Activated naive CD4-positive, alpha-beta T cell treated with anti-CD3 and anti-CD28 coated beads for 36 hours (primary cell): ENCODE measurements at places on chromosomes 1 and 21. TPM values are rescaled to one million over a fixed set of nuclear protein-coding genes. Genes with fewer than 3 reads are reported as not detected.

- no peak for DNase-seq
Measured at GRCh38 chr1:235430991-235431390, 63.8 kb downstream of the TBCE start.

DNA sequence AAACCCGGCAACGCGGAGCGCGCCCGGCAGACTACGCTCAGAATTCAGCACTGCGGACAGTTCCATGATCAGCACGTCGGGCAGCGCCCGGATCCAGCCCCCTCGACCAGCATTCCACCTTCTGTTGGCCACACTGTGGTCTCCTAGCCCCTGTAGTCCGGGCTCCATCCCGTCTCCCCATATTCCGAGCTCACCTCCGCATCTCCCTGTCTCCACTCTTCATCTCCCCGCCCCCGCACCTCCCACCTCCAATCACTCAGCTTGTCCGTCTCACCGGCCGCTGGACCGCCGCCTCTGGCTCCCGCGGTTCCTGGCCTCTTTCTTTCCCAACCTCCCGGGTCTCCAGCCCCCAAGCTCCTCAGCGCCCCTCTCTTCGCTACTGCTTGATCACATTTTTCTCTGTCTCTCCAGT, 500 bp downstream of the EPHA10 start:
- peak; percentile 71 for DNase-seq

DNA sequence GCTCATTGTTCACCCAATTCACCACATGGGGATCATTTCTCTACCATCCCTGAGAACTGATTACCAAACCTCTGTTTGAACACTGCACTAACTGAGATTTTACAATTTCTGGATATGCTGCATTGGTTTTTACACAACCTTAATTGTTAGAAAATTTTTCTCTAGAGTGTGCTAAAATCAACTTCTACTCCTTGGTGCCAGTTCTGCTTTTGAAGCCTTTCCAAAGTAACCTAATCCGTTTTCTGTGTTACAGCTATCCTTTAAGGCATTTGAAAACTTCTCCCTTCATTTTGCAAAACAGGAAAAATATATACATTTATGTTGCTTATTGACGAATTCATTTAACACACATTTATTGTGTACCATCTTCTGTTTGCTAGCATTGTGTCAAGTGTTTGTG, 23.7 kb downstream of the SMAP2 start:
- no peak for DNase-seq

- DNase-seq, result no peak
Measured at GRCh38 chr1:24302209-24302611, 16.9 kb upstream of the GRHL3 start.

Gene B3GALT5
- not detected for total RNA-seq

GRCh38 chr1:116311193-116311592, 61.9 kb upstream of the ATP1A1 start:
- DNase-seq, result no peak

DNA sequence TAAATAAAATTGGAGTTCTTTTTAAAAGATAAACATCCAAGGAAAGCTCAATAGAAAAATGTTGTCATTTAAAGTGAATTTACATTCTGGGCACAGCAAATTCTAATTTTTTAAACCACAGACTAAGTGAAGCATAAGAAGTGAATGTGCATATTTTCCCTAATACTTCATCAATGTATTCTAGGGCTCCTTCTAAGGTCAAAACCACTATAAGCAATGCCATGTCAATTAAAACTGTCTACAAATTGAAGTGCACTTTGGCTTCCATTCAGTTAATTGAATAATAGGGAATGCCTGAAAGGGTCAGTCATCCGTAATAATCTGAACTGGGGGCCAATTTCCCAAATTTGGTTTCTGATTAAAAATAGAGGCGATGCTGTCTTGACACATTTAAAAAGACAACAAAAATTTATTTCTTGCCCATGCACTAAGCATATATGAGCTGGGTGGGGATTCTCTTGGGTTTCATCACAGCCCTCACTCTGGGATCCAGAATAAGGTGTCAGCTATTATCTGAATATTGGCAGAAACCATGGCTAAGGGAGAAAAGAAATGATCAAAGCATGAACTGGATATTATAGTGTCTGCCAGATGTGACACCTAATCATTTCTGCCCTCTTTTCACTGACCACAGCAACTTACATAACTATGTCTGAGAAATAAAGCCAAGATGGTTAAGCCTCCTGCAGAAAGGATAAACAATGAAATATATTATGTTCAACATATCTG, 660.6 kb upstream of the B3GALT2 start:
- no peak for DNase-seq

GRCh38 chr1:231666220-231666936, 39.8 kb downstream of the DISC1 start:
- DNase-seq, result no peak

GRCh38 chr1:171581226-171581625, 40.8 kb upstream of the MYOCOS start:
- DNase-seq, result no peak

Gene MIA3
- total RNA-seq, result 55.1 TPM

DNA sequence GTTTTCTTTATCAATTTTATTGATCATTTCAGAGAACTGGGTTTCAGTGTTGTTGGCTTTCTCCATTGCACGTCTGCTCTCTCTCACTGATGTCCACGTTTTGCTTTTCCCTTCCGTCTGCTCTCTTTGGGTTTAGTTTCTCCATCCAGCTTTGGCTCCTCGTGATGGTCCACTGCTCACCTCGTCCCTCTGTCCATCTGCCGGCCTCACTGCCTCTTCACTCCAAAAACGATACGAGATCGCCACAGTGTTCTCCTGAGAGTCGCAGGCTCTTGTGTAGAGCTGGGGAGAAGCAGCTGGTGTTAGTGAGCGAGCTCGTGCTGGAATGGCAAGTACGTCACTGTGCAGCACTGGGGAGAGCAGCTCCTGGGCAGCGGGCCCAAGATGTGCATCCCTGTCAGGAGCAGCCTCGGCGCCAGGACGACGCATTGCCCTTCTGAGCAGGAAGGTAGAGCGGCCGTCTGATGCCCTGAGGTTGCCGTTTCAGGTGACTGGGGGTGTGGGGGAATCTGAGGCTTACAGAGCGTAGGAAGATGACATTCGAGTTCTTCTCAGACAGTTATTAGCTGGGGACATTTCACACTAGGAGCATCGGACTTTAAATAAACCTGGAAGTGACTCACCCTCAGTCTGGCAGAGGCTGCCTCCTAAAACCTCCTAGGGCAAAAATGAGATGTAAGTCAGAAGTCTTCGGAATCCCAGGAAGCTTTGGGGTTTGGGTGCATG, 31.4 kb upstream of the PCBP3 start:
- no peak for DNase-seq

GRCh38 chr1:51484591-51484990, 34.5 kb downstream of the EPS15 start:
- no peak for DNase-seq

DNA sequence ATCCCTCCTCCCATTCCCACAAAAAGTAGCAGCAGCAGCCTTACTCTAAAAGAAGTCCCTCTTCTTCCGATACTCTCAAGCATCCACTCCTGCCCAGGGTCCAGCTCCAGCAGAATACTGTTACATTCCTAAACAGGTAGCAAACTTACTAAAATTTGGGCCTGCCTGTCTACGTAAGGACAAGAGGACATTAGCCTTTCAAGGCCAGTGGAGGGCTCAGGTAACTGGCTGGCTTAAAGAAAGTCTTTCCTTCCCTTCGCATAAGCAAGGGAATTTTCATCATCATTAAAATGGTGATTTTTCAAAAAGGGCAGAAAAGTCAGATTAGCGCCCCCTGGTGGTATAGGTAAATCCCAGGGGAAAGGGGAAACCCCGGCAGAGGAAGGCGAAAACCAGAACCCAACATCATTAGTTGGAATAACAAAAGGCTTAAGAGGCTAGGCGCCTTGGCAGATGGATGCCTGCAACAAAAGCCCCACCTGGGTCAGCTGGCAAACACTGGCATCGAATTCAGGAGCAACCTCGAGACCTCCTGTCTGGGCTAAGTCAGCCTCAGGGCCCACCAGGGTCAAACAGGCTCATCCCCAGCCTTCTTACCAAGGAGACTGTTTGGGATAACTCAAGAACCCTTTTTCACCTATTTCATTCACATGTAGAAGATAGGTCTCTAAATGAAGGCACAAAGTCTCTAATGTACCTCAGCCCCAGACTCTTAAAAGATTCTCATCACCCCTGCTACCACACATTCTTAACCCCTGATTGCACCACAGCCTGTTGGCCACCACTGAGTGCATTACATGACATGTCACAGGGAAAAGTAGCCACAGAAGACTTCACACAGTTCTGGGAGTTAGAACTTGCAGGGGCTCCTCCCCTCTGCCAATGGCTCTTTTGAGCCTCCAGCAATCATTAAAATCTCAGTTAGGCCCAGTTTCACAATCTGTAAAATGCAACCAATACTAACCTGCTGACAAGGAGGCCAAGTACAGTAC, 36.7 kb downstream of the ERI3 start:
- DNase-seq, result peak; percentile 75

Gene NCSTN
- 27.4 TPM for total RNA-seq

Gene CR2
- 1.8 TPM for total RNA-seq

Gene PTGS2
- 2.0 TPM for total RNA-seq

Gene NECTIN4
- total RNA-seq, result not detected

- DNase-seq, result no peak
Measured at GRCh38 chr1:240965581-240966091, 353.7 kb upstream of the GREM2 start.

- DNase-seq, result no peak
Measured at GRCh38 chr1:117685936-117686806, 80.3 kb downstream of the TENT5C start.

DNA sequence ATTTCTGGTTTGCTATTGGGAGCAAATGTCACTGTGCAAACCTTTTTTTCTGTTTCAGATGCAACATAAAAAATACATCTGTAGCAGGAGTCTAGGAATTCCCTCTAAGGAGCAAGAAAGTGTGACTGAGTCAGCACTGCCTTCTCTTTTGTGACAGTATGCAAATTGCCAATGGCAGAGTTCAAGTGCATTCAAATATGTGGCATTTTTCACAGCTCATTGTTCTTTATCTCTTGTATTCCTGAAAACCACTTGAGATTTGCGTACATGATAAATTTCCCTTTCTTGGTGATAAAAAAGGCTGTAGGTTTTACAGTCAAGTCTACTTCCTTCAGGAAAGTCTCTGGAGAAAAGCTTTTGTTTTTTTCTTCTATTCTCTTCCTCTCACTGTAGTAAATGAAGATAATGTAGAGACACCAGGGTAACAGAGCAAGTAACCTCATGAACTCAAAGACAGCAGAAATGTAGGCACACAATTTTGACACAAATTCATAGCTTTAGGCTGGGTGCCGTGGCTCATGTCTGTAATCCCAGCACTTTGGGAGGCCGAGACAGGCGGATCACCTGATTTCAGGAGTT, 129.7 kb upstream of the L1TD1 start:
- no peak for DNase-seq

Gene CD160
- total RNA-seq, result not detected

Gene FBLIM1
- total RNA-seq, result not detected

Gene KISS1
- not detected for total RNA-seq

- no peak for DNase-seq
Measured at GRCh38 chr1:57599236-57599994, 175.6 kb upstream of the DAB1 start.

DNA sequence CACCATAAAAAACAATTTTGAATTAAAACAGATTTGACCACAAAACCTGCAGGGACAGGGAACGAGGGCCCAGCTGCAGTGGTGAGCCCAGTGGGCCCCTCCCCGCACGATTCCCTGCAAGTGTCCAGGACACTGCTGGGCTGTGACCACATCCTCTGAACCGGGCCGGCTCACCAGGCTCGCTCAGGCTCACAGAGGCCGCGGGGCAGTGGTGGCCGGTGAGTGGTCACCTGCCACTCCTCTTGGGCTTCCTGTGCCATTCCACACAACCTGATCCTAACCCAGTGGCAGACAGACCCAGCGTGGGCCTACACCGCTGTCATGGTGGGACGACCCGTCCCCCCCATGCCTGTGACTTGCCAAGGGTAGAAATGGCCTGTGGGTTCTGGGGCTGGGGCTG, 36.5 kb upstream of the RIPK4 start:
- no peak for DNase-seq

Gene FMO2
- total RNA-seq, result not detected

Gene UTS2
- total RNA-seq, result not detected

DNA sequence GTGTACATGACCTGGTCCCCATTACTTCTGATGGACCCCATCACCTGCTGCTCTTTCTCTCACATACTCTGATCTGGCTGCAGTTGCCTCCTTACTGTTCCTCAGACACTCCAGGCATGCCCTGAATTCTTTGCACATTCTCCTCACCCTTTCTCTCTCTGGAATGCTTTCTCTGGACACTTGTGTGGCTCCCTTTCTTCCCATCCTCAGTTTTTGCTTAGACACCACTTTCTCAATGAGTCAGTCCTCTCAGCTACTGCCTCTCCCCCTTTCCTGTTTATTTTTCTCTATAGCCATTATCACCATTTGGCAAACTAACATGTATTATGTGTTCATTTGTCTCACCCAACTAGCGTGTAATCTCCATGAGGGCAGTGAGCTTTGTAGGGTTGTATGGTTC, 28.1 kb downstream of the PLXNA2 start:
- no peak for DNase-seq

GRCh38 chr1:244821134-244821533, 14.3 kb upstream of the COX20 start:
- DNase-seq, result no peak

DNA sequence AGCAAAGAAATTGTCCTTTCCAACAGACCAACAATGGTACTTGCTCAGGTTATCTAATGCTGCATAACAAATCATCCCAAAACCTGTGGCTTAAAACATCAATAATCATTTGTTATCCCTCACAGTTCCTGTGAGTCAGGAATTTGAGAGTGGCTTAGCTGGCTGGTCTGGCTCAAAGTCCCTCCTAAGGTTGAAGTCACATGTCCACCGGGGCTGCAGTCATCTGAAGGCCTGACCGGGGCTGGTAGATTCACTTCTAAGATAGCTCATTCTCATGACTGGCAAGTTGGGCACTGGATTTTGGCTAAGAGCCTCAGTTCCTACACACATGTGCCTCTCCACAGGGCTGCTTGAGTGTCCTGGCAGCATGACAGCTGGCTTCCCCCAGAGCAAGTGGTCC, 16.9 kb downstream of the ERI3 start:
- DNase-seq, result no peak

- DNase-seq, result no peak
Measured at GRCh38 chr1:5575396-5575940, 416.8 kb downstream of the NPHP4 start.

Gene SLC35F3
- not detected for total RNA-seq

DNA sequence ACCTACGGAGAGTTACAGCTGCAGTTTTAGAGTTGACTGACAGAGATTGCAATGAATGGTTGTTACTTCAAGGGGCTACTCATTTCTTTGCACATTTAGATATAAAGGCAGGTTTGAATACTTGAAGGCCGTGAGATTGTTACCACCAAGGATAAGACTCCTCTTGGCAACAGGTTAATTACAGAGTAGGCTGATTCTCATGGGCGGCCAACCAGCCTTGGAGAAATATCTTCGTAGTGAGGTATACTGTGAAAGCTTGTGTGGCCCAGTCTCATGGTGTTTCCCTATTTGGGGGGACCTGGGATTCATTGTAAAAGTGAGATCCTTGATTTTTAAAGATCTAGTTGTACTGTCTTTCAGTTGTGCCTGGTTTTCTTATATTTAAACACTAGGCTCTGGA, 103.2 kb upstream of the OLFM3 start:
- no peak for DNase-seq

Gene RIMS3
- 3.7 TPM for total RNA-seq

Gene SEC16B
- not detected for total RNA-seq
